ENCODE measurements at places on chromosomes 6 and 20.

- DNase-seq, result no peak
Measured at GRCh38 chr20:48339190-48339985, 488.4 kb downstream of the PREX1 start.

DNA sequence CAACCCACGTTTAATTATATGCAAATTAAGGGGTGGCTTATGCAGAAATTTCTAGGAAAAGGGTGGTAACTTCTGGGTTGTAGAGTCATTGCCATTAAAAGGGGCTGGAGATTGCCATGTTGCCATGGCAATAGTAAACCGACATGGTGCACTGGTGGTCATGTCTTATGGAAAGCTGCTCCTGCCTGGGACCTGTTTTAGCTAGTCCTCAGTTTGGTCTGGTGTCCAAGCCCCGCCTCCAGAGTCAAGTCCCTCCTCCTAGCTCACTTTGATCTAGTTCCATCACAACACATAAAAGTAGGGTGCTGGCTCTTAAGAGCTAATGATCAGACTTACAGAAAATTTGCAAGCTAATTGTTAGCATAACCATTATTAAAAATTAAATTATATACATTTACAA is 5.3 kb downstream of the SLC22A2 start:
- DNase-seq, result no peak

DNA sequence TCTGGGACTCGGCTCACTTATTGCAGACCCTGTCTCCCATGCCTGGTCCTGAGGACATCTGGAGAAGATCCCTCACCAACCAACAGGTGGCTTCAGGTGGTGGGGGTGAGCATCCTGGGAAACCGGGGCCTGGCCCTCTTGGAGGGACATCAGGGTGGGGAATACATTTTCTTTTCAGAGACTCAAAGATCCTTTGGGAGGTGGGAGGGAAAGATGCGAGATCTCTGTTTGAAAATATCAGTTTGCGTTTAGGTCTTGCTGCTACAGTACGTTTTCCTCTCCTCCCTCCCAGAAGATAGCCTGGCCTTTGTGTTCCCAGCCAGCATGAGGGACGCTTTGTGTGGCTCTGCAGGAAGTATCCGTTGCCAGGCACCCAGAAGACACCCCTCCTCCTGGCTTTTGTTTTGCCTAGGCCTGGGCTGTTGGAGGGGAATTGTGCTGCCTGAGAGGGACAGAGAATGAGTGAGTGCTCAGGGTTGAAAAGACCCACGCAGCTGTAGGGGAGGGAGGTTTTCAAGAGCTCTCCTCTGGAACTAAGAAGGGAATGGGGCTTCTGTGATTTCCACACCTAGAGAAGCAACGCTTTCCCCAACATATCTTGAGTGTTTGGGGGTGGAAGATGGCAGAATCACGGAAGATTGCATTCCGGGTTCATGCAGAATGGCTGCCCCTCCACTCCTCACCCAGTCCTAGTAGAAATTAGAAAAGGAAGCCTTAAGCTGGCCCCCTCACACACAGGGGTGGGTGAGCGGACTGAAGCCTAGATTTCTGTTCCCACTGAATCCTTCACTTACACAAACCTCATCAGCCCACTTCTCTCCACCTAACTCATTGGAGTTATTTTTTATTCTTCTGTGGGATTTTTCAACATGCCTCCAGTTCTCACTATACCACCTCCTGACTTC is 22.0 kb upstream of the SLC2A12 start:
- DNase-seq, result no peak

GRCh38 chr6:14455427-14455826 is 337.9 kb downstream of the CD83 start:
- no peak for DNase-seq

GRCh38 chr20:23456873-23457272 is 4.2 kb upstream of the CST11 start:
- DNase-seq, result no peak

- DNase-seq, result peak; percentile 20
Measured at GRCh38 chr6:75204217-75204958, 1.5 kb downstream of the COL12A1 start.

GRCh38 chr6:87465051-87465450 is 7.7 kb upstream of the SLC35A1 start:
- DNase-seq, result no peak

DNA sequence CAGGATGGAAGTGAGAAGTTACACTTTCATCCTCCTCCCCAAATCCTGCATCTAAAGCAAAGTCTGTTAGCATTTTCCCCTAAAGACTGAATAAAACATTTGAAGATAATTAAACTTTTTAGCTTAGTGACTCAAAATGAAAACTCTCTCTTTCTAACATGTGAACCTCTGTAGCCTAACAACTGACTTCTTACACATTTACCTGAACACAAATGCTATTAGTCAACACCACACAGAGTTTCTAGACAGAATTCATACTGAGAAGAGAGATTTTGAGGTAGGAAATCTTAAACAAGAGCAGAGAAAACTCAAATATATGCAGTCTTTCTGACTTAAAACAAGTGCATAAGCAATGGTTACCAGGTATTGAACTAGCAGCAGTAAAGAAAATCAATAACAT is 149.9 kb upstream of the SMLR1 start:
- no peak for DNase-seq

Data from NCI-H524 treated with DMSO at 0.1 percent for 48 hours (cell line).